ENCODE measurements at places on chromosomes 12 and 14.

DNA sequence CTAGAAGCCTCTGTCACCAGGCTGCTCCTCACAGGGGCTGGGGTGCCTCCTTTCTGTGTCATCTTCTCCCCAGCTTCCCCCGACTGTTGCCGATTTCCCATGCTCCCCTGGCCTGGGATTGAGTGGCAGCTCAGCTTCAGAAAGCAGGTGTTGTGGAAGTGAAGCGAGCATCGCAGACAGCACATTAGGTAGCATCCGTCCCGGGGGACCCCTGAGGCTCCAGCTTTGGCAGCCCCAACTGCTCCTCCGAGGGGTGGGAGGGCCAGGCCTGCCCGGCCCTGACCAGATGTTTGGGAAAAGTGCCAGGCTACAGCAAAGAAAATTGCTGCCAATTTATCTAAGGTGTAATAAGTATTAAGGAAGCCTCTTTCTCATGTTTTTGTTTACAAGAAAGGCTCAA, 1045.6 kb downstream of the BCL11B start:
- no peak for DNase-seq

- no peak for DNase-seq
Observed at GRCh38 chr14:26855077-26855753, 257.4 kb upstream of the NOVA1 start.

GRCh38 chr14:95348395-95349080, 28.8 kb upstream of the CLMN start:
- DNase-seq: no peak

- peak; percentile 80 for DNase-seq
Observed at GRCh38 chr12:92759634-92760268, 57.0 kb downstream of the PLEKHG7 start.

DNA sequence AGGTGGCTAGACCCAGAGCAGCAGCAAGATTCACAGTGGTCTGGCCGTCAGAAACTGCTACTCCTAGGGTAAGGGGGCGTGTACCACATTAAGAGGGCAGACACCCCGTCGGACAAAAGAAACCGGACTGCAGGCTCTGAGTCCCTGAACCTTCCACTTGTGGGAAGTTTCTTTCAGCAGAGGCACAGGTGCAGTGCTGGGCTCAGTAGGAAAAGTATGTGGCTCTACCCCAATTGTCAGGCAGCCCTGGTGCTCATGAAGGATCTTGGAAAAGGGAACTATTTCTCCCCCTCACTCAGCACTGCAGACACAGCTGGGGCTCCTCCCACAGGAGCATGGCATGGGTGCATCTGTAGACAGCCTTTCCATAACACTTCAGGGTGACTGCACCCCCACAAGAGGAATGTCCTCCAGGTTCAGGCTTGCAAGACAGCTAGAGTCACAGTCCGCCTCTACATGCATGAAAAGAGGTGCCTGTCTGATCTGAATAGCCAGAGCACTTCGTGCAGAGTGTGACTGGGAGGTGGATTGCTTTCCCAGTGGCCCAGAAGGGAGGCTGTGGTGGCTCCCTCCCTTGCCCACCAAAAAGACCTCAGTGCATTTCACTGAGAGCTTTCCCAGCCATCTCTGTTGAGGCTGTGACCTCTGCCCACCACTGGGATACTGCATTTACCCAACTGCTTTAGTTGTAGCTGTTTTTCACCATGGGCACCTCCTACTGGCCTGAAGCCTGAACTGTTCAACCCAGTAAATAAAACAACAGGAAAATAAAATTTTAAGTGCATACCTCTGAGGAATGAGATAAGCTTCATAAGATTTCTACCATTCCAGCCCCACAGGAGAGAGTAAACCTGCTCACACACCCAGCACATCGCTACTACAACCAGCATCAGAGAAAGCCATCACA, 14.2 kb downstream of the CEP128 start:
- no peak for DNase-seq

Measured in fibroblast of skin of left quadriceps (primary cell).